IMR-90 (cell line): ENCODE measurements at places on chromosomes 7 and 10.

DNA sequence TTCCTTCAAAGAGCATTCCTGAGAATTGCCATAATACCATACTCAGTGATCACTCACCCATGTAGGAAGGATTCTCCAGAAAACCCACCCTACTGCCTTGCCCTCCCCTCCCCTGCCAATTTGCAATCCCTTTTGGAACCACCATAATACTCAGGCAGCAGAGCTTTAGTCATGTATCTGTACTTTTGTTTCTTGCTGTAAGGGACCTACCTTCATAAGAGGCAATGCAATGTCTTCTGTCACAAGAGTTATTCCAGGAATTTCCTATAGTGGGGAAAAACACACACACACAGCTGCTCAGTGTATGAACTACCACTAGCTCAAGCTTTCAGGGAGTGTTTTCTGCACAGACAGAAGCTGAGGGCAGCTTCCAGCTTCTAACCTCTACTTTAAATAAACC is 67.0 kb downstream of the GSAP start:
- H3K4me1 ChIP-seq: peaks cover 12% of the 10 kb centered on the region
- no peaks in the 10 kb centered on the region for H3K27me3 ChIP-seq
- H3K27ac ChIP-seq: no peak overlapping the region
- H3K36me3 ChIP-seq: no peaks in the 10 kb centered on the region
- H3K4me3 ChIP-seq: no peak overlapping the region

DNA sequence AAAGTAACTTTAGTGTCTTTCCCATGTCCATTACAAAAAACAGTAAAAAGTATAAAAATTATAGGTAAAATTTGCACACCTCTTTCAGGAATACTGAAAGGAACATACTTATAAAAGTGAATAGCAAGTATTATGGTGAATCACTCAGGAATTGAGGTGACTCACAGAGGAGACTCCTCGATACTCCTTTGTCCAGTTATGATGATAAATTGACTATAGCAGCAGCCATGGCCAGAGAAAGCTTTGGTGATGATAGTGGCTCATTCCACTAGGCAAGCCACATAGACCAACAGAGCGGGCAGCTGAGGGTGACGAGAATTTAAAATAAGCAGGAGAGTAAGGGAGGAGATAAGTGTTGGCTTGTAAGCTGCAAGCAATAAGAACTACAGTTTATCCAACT is 1231.1 kb upstream of the CELF2 start:
- H3K27me3 ChIP-seq: no peaks in the 10 kb centered on the region
- H3K36me3 ChIP-seq: no peaks in the 10 kb centered on the region
- H3K4me1 ChIP-seq: peaks cover 2% of the 10 kb centered on the region; the same call in 1 of the 2 replicates

GRCh38 chr10:123926401-123927264 is 35.0 kb upstream of the CPXM2 start:
- peak; percentile 1 for DNase-seq
- H3K27me3 ChIP-seq: no peaks in the 10 kb centered on the region
- no peak overlapping the region for H3K4me3 ChIP-seq
- H3K36me3 ChIP-seq: no peaks in the 10 kb centered on the region

DNA sequence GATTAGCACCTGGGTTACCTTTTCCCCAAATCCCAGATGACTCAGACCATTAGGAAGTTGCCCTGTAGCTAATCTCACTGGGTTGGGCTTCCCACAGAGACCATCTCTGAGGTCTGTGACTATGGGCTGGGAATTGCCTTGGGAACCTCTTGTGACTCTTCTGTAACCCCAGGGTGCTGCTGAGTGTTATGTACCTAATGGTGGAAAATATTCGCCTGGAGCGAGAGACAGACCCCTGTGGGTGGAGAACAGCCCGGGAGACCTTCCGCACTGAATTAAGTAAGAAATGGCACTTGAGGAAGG is 20.0 kb downstream of the STRIP2 start:
- H3K4me1 ChIP-seq: no peaks in the 10 kb centered on the region; the same call in 1 of the 2 replicates
- no peak overlapping the region for H3K4me3 ChIP-seq
- H3K27me3 ChIP-seq: no peaks in the 10 kb centered on the region

GRCh38 chr10:25818751-25819150 is 115.3 kb upstream of the MYO3A start:
- H3K4me1 ChIP-seq: no peaks in the 10 kb centered on the region
- DNase-seq: no peak
- no peaks in the 10 kb centered on the region for H3K36me3 ChIP-seq
- no peak overlapping the region for H3K27ac ChIP-seq

DNA sequence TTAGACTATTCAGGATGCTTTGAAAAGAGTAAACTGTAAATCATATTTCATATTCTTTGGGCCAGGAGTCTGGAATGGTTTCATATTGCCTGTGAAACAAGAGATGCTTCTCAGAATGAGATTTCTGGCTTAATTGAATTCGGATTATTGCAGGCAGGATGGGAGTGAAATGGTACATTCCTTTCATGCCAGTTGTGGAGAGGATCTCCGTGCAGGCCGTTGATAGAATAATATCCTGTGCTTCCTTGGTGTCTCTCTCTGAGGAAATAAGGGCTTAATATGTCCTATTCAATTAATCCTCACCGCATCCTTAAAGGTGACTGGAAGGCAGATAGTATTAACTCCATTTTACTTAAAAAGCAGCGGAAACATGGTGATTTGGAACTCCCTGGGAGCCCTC is 56.6 kb downstream of the CUX1 start:
- peak; percentile 39 for DNase-seq
- no peaks in the 10 kb centered on the region; the same call in 1 of the 2 replicates for H3K36me3 ChIP-seq
- no peak overlapping the region for H3K4me3 ChIP-seq
